ENCODE measurements at places on chromosomes 11 and 22. TPM values are rescaled to one million over a fixed set of nuclear protein-coding genes. Genes with fewer than 3 reads are reported as not detected.

The CCDC81 gene
- total RNA-seq, result 1.6 TPM

The GLYAT gene
- total RNA-seq, result not detected

The OR51B2 gene
- not detected for total RNA-seq

The PTGDR2 gene
- 1.8 TPM for total RNA-seq
